MV-4-11 (cell line): ENCODE measurements at places on chromosomes 13 and 19.

DNA sequence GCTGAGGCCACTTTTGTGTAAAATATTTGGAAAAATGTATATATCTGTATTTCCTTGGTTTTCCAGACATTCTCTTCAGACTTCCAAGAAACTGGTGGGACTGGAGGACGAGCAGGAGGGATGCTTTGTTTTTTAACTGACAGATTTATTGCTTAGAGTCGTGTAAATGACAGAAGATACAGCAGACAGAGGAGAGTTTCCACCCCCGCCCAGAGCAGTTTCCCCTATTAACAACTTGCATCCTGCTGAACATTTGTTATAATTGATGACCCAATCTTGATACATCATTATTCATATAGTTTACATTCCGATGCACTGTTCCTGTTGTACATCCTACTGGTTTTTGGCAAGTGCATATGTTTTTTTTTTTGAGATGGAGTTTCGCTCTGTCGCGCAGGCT, 7.1 kb upstream of the DOCK6 start:
- no peak for DNase-seq

- DNase-seq: no peak
Measured at GRCh38 chr13:101614491-101614890, 162.0 kb downstream of the ITGBL1 start.

- DNase-seq: peak; percentile 69
Measured at GRCh38 chr13:76944456-76944855, 3.9 kb upstream of the ACOD1 start.

- no peak for DNase-seq
Measured at GRCh38 chr19:2173767-2174577, 10.2 kb downstream of the DOT1L start.

GRCh38 chr19:29855087-29855486, 43.3 kb downstream of the CCNE1 start:
- no peak for DNase-seq

GRCh38 chr19:34269968-34270621, 15.7 kb downstream of the GARRE1 start:
- peak; percentile 66 for DNase-seq

DNA sequence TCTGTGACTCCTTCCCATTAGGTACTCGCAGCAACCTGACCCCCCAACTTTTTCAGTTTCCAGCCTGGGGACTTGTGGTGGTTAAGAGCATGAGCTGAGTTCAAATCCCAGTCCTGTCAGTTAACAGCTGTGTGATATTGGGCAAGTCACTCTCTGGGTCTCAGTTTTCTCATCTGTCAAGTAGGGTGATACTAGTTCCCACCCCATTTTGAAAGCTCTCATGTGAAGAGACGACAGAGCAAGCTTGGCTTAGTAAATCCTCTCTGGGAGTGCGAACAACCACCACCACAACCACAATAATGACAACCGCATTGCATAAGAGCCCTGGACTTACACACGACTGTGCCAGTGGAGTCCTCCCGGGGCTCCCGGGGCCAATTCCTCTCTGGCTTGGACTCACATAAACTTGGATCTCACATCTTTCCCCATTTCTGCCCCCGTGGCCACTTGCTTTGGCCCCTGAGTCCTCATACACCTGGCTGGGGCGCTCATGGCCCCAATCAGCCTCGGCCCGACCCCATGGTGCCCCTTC, 454 bp downstream of the BLVRB start:
- peak; percentile 99 for DNase-seq

DNA sequence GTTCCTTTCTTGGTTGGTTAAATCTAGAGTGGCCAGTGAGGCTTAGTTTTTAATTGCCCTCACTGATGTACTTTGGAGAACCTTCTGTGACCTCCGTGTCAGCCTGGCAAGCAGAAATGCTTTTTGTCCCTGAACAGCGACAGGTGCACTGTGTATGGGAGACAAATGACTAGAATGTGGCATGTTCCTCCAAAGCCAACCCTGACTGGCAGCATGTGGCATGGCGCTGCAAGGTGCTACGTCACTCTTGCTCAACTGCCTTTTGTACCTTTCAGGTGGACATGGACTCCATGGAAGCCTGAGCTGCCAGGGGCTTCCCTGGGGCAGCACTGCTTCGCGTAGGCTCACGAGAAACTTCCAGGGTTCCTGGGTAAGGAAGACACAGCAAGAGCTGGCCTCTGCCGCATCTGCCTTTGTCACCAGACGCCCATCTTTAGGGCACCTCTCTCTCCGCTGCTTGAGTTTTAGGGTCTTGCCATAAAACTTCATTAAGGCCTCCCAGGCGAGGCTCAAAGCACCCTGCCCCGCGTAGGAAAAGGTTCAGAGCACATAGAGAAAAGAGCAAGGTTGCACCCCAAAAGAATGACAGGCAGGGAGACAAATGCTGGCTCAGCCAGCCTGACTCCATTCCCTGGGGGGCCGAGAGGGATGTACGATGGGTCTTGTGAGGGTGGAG, 167.1 kb upstream of the SOX1 start:
- no peak for DNase-seq

- DNase-seq: no peak
Measured at GRCh38 chr13:110173247-110173818, 133.6 kb downstream of the COL4A1 start.

- DNase-seq: no peak
Measured at GRCh38 chr13:49046002-49046401, 70.3 kb downstream of the FNDC3A start.

GRCh38 chr19:6664916-6665315, 5.0 kb downstream of the TNFSF14 start:
- no peak for DNase-seq

- no peak for DNase-seq
Measured at GRCh38 chr13:95035311-95036109, 265.7 kb downstream of the ABCC4 start.

DNA sequence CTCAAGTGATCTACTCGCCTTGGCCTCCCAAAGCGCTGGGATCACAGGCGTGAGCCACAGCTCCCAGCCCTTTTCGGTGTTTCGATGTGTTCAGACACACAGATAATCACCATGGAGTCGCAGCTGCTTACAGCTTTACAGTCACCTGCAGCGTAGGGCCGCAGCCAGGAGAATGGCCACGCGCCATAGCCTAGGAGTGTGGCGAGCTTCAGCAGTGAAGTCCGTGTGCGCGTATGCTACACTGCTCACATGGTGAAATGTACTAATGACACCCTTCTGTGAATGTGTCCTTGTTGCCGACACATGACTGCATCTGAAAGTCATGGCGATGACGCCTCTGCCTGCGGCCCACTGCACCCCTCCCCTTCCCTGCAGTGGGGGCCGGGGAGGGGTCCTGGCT, 23.6 kb downstream of the AP3D1 start:
- DNase-seq: no peak

DNA sequence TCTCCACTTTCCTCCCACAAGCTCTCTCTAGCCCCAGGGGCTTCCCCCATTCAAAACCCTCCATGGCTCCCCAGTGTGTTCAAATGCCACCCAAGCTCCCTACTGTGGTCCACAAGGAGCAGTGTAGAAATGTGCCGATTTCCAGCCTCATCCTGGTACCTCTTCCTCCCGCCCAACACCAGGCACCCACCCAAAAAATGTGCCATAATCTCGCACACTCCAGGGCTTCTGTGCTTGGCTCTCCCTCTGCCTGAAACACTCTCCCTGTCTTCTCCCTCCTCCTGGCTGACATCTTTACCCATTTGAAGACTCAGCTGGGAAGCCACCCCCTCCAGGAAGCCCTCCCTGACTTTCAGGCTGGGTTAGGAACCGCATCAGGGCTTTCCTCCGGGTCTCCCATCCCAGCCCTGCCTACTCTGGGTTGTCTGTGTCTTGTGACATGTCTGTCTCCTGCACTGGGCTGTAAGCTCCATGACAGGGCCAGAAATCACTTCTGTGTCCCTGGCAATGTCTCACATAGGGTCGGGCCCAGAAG, 16.6 kb upstream of the MEIS3 start:
- no peak for DNase-seq

DNA sequence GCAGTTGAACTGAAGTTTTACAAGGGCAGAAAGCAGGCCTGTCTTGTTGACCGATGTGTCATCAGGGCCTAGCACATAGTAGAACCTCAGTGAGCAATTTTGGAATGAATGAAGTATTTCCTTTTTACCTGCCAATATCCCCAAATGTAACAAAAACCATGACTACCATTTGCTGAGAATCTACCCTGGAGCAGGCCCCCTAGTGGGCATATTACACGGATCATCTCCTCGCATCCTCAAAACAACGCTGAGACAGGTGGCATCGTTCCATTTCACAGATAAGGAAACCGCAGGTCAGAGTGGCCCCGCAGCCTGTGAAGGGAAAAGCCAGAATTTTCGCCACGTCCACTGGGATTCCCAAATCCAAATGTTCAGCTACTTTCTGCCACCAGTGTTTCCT, 77.9 kb downstream of the CACNA1A start:
- no peak for DNase-seq

DNA sequence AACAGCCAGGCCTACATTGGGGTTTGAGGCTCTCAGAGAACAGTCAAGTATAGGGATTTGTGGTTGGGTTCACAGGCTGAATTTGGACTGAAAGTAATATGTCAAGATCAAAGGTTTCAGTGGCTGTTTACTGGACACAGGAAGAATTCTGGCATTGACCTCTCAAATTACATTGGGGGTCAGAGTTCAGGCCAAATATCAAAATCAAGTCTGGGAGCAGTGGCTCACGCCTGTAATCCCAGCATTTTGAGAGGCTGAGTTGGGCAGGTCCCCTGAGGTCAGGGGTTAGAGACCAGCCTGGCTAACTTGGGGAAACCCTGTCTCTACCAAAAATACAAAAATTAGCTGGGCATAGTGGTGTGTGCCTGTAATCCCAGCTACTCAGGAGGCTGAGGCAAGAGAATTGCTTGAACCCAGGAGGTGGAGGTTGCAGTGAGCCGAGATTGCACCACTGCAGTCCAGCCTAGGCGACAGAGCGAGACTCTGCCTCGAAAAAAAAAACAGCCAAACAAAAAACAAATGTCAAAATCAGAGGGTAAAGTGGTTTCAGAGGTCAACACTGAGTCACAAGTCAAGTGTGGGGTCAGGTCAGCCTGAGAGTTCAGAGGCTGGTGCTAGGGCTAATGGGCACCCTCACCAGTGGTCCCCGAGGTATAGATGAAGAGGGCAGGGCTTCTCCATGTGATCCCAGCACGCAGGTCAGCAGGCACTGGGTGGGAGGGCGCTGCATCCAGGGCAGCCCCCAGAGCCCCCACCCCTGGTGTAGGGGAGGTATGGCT, 1.5 kb downstream of the SLC27A5 start:
- DNase-seq: no peak

DNA sequence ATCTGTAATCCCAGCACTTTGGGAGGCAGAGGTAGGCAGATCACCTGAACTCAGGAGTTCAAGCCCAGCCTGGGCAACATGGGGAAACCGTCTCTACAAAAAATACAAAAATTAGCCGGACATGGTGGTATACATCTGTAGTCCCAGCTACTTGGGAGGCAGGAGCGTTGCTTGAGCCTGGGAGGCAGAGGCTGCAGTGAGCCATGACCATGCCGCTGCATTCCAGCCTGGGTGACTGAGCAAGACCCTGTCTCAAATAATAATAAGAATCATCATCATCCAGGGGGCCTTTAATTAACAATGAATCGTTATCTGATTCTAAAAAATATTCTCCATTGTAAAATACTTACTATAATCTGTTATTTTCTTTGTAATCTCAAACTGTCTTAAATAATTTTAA, 283.4 kb downstream of the DACH1 start:
- DNase-seq: no peak

DNA sequence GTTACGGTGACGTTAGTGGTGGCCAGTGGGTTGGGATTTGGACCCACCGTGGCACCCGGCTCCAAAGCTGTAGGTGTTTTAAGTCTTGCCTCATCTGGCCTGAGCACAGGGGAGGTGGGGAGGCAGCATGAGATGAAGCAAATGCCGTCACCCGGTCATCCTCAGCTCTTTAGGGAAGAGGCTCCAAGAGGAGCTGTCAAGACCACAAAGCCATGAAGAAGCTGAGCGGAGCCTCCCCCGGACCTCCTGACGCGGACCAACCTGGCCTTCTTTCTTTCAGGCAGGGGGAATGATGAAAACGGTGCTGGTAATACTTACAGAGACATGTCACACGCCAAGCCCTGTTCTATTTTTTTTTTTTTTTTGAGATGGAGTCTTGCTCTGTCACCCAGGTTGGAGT, 7.4 kb downstream of the ACTMAP start:
- DNase-seq: no peak

GRCh38 chr19:3392480-3392879, 26.1 kb downstream of the NFIC start:
- no peak for DNase-seq

- DNase-seq: no peak
Measured at GRCh38 chr13:91539286-91540157, 141.1 kb downstream of the GPC5 start.

- no peak for DNase-seq
Measured at GRCh38 chr13:106701771-106702341, 133.9 kb upstream of the ARGLU1 start.

GRCh38 chr19:15715642-15716041, 12.2 kb upstream of the OR10H2 start:
- DNase-seq: no peak

DNA sequence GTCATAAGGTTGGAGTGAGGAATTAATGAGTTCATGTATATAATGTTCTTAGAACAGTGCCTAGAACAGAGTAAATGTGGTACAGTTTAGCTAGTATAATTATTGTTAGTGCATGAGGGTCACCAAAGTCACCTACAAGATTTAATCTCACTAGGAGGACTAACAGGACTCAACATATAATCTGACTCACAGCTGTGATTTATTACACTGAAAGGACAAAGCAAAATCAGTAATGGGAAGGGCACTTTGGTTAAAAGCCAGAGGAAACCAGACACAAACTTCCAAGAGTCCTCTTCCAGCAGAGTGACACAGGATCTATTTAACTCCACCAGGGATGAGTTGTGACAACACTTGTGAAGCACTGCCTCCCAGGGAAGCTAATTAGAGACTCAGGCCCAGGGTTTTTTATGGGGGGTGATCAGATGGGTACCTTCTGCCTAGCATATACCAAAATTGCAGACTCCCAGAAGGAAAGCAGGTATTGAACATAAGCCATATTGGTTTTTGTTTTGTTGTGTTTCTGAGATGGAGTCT, 341.2 kb upstream of the DACH1 start:
- no peak for DNase-seq

DNA sequence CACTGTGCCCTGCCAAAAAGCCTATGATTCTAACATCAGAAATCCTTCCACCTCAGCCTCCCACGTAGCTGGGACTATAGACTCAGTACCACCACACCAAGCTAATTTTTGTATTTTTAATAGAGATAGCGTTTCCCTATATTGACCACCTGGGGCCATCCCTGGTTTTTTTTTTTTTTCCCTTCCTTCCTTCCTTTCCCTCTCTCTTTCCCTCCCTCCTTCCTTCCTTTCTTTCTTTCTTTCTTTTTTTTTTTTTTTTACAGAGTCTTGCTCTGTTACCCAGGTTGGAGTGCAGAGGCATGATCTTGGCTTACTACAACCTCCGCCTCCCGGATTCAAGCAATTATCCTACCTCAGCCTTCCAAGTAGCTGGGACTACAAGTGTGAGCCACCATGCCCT, 1.1 kb upstream of the SAE1 start:
- no peak for DNase-seq
